Left cardiac atrium (tissue), 4 donors: ENCODE measurements at places on chromosomes 3 and 15.

DNA sequence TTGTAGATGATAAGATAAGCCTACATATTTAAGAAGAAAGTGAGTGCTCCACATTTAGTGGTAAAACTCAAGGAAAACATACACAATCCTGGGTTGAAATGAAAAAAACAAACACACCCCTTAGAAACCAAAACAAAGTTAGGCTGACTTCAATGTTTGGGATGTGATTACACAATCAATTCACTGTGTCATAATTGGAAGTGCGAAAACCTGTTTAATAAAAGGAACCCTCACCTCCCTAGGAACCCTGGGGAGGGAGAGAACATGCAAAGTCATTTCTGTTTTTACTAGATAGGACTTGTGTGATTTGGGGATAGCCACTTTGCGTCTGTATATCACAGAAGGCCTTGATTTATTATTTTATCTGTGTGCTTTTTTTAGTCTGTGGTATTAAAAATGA is 275.0 kb downstream of the NFKBIZ start:
- DNase-seq = no peak

- DNase-seq = no peak
These were observed 10.3 kb upstream of the DNAJC13 start for GRCh38 chr3:132407025-132407424.

- no peak for DNase-seq
These were observed 41.8 kb downstream of the HOMER2 start for GRCh38 chr15:82910721-82911120.

DNA sequence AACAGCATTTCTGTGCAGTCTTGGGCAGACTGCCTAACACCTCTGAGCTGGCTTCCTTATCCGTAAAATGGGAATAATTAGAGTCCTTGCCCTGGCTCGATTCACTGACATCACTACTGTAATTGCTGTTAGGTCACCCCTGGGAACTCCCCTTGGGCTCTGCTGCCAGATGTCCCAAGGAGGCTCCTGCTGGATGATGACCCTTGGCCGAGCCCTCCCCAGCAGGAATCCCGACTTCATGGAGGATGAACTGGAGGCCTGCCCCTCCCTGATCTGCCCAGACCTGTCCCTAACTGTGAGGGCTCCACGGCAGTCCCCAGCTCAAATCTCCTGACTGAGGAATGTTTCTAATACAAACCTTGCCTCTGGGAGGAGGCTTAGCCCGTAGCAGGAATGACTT is 18.0 kb downstream of the ESYT3 start:
- DNase-seq = no peak

DNA sequence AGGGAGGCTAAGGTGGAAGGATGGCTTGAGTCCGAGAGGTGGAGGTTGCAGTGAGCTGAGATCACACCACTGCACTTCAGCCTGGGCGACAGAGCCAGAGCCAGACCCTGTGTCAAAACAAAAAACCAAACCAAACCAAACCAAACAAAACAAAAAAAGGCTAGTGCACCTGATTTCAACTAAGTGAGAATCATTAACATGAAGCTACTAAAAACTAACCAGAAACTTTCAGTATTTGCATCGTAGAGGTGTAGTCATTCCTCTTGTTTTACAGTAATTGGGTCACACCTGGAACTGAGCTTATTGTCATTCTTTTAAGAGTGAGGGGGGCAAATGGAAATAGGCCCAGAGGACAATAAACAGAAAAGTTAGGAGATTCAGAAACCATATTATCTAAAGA is 58.5 kb downstream of the ST6GAL1 start:
- DNase-seq = no peak

DNA sequence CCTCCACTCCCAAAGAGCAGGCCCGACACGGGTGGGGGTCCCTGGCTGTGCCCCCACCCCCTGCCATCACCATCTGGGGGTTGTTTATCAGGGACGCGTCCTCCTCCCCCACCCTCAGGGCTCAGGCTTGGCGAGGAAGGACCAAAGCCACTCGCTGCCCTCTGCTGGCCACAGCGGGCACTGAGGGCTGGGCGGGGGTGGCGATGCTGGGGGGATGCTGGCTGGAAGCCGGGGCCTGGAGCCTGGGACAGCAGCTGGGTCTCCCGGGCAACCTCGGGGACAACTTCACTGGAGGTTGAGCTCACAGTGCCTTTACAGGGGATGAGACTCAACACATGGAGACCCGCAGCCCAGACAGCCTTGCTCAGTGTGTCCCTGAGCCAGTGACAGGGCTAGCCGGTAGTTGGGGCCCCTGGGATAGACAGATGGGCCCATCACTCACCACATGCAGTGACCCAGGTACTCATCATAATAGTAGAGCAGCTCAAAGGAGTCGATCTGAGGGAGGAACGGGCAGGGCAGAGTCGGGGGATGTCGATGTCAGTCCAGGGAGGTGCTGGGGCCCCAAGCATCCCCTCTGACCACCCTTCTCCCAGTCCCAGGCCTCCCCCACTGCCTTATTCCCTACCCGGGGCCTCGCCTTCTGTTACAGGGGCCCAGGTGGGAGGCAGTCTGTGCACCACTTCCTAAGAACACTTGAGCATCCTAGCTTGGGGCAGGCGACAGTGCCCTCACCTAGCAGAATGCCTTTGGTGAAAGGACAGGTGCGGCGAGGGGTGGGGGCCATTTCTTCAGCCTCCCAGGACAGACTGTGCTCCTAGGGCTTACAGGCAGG is 5.9 kb upstream of the CALML4 start:
- DNase-seq = peak; percentile 71

GRCh38 chr3:14721126-14721864 is 46.4 kb downstream of the C3orf20 start:
- DNase-seq = no peak

DNA sequence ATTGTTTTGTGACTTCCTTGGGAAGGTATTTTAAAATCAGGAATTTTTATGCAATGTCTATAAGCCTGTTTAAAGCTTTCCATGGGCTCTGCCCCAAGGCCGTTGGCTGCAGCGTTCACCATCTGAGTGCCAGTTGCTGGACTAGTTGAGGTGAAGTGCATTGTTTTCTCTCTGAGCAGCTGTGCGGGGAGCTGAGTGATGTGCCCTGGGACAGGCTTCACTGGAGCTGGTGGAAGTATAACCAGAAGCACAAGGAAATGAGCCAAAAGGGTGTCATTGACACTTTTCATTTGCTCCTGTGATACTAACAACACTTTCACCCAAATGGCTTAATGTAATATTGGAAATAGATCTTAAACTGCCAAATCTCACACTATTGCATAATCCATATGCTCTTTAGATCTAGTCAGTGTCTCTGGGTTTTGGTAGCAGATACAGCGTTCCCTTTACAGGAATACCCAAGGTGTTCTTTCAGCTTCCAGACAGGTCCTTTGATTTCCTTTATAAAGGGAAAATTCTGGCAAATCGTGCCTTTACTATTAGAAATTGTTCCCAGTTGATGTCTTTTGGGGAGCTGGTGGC is 29.2 kb downstream of the APH1B start:
- DNase-seq = no peak

GRCh38 chr3:26683902-26684301 is 61.3 kb downstream of the LRRC3B start:
- no peak for DNase-seq

DNA sequence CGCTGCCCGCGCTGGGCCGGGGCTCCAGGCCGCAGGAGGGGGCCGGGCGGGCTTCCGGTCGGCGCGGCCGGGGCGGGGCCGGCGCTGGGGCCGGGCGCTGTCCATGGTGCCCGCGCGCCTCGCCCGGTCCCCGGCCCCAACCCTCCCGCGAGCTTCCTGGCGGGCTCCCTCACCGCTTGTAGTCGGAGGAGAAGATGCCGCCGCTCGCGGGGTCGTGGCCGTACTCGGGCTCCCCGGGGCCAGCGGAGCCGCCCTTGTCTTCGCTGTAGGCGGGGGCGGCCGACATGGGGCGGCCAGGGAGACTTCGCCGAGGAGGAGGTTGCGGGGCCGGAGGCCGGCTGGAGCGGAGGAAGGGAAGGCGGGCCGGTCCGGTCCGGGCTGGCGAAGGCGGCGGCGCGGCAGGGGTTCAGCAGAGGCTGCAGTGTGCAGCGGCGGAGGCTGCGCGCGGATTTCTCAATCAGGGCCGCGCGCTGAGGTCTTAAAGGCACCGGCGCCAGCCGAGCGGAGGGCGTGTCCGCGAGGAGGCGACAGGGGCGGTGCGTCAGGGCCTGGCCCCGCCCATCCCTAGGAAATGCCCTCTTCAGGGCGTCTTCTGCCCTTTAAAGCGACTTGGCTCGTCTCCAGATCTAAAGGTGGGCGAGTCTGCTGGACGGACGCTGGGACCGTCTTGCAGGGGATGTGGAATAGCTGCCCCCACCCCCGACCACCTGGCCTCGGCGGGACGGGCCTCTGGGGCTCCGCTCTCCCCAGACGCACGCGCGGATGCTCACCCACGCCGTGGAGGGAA is at the start of gene AP3B2:
Gene AP3B2 (minus strand): TSS at position 455 of the 787 bp plus-strand sequence. CDS start 169 bp downstream, at position 286.
- peak; percentile 75 for DNase-seq

- DNase-seq = no peak
These were observed 515.4 kb downstream of the FOXP1 start for GRCh38 chr3:71067977-71068654.
